ELF-1 (cell line): ENCODE measurements at places on chromosomes 13 and 19.

DNA sequence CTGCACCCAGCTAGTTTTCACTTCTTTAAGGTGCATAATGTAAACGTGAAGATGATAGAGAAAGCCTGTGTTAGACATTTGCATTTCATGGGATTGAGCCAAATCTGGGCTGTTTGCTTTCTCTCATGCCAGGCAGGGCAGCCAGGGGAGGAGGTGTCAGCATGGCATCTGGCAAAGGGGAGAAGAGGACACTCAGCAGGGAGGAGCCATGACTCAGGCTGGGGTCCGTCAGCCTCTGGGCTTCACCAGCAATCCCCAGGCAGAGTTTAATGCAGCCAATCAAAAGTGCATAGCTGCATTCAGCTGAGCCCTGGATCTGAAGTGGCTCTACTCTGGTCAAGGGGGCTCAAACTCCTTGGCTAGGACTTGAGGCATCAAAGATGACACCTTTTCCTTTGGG lies 23.5 kb downstream of the EBPL start:
- no peak for DNase-seq

- no peak for DNase-seq
Measured at GRCh38 chr13:113060557-113061270, 44.9 kb upstream of the F7 start.

- no peak for DNase-seq
Measured at GRCh38 chr13:29227576-29227975, 367.9 kb downstream of the SLC7A1 start.

- no peak for DNase-seq
Measured at GRCh38 chr13:111908981-111909380, 158.0 kb upstream of the SOX1 start.

DNA sequence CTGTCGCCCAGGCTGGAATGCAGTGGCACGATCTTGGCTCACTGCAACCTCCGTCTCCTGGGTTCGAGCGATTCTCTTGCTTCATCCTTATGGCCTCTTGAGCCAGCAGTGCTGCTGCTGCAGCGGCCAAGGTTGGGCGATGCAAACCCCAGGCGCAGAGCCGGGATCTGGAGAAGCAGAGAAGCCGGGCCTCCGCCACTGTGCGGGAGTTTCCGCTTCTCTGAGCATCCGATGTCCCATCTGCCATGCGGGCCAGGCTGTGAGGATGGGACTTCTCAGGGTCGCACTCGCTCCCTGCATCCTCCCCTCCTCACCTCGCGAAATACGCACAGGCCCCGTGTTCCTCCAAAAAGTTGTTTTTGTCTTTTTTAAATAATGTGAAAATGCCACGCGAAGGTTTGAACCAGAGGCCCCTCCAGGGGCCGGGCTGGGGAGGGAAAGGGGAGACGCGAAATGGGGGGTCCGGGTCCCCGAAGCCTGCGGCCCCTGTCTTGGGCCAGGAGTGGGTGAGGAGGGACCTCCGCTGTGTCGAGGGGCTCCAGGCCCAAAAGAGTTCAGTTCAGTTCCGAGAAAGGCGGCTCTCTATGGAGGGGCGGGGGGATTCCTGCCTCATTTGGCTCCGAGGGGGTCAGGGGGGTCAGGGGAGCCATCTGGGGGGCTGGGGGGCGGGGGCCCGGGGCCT lies 15.9 kb downstream of the CYTH2 start:
- no peak for DNase-seq

- DNase-seq, result no peak
Measured at GRCh38 chr19:21680026-21680425, 87.4 kb downstream of the ZNF100 start.

DNA sequence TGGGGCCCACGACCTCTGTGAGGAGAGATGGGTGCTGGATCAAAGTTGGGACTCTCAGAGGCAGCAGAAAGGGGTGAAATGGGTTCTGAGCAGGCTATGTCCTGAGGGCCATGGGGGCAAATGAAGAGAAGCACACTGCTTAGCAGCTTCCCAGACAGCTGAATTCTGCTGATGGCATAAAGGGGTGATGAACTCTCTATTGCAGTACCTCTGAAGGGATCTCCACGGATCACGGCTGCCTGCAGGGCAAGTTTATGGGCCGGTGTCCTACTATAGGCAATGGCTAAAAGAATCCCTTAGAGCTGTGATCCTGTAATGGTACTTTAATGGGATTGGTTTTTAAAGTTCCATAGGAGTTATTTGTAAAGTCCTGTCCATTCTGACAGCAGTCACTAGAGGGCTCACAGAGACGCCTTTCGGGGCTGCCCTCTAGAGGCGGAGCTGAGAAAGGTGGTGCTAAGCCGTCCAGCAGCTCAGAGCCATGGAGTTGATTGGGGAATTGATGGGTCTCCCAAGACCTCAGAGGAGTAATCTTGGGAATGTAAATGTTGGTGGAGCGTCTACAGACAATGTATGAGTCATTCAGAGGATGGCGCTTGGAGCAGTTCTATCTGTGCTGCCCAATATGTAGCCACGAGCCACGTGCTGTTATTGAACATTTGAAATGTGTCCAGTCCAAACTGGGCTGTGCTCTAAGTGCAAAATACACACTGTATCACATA lies 287.3 kb downstream of the COG6 start:
- peak; percentile 88 for DNase-seq
